HT-29 (cell line): ENCODE measurements at places on chromosomes 3 and 15.

- no peak for DNase-seq
Observed at GRCh38 chr3:31159331-31160039, 265.0 kb upstream of the GADL1 start.

GRCh38 chr15:58934521-58934920, 1.0 kb upstream of the SLTM start:
- DNase-seq = no peak

GRCh38 chr15:58795825-58796224, 24.7 kb downstream of the MINDY2 start:
- DNase-seq = no peak

GRCh38 chr15:92109191-92109873, 255.8 kb downstream of the SLCO3A1 start:
- DNase-seq = no peak

- no peak for DNase-seq
Observed at GRCh38 chr3:78765671-78766485, 1001.9 kb downstream of the ROBO1 start.

GRCh38 chr15:76730262-76730661, 174.9 kb downstream of the SCAPER start:
- DNase-seq = no peak

DNA sequence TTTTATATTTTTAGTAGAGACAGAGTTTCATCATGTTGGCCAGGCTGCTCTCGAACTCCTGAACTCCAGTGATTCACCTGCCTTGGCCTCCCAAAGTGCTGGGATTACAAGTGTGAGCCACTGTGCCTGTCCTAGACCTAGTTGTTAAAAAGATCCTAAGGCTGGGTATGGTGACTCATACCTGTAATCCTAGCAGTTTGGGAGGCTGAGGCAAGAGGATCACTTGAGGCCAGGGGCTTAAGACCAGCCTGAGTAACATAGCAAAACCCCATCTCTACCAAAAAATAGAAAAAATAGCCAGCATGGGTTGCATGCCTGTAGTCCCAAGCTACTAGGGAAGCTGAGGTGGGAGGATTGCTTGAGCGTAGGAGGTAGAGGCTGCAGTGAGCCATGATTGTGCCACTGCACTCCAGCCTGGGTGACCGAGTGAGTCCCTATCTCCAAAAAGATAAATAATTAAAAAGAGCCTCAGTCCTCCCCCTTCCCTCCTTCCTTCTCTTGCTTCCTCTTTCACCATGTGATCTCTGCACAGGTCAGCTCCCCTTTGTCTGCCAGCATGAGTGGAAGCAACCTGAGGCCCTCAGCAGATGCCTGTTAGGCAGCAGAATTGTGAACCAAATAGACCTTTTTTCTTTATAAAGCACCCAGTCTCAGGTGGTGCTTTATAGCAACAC, 9.8 kb upstream of the FNDC3B start:
- no peak for DNase-seq

DNA sequence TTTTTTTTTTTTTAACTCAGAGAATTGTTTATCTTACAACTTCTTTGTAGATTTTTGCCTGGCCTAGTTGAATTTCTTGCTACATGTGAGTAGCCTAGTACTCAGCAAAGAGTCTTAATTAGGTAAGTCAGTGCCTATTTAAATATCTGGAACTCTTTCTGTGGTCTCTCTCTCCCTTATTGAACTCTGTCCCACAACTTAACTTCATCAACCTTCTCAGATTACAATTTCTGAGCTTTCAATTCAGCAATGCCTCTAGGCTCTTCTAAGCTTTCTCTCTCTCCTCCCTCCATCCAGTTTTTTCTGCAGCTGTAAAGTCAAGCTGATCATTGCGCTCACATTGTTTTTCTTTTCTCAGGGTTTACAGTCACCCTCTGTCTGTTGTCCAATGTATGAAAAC, 517.6 kb upstream of the ROBO1 start:
- DNase-seq = no peak

GRCh38 chr3:128987302-128988100, 6.4 kb downstream of the CFAP92 start:
- DNase-seq = no peak
